Right renal cortex interstitium (tissue), 3 donors: ENCODE measurements at places on chromosomes 11 and 22. TPM values are rescaled to one million over a fixed set of nuclear protein-coding genes. Genes with fewer than 3 reads are reported as not detected.

The DTX4 gene
- 43.0 TPM for polyA plus RNA-seq

The LMO1 gene
- 1.2 TPM for polyA plus RNA-seq

The OR5W2 gene
- polyA plus RNA-seq: not detected

The CFAP300 gene
- 5.4 TPM for polyA plus RNA-seq

The MTNR1B gene
- not detected for polyA plus RNA-seq
